Fibroblast of the aortic adventitia (primary cell): ENCODE measurements at places on chromosomes 12 and 14. TPM values are rescaled to one million over a fixed set of nuclear protein-coding genes. Genes with fewer than 3 reads are reported as not detected.

BCL2L2 gene
- total RNA-seq: 18.5 and 19.9 TPM in 2 replicates

BEGAIN gene
- total RNA-seq: 0.18 and 0.33 TPM in 2 replicates

SNRNP35 gene
- total RNA-seq: 15.7 and 37.7 TPM in 2 replicates

ETNK1 gene
- 37.6 and 51.1 TPM in 2 replicates for total RNA-seq

BDKRB2 gene
- total RNA-seq: 7.4 and 23.1 TPM in 2 replicates

BCL2L14 gene
- not detected in 2 replicates for total RNA-seq

RTN1 gene
- total RNA-seq: 0.27 and 1.7 TPM in 2 replicates
